ENCODE measurements at places on chromosomes 2 and 18. TPM values are rescaled to one million over a fixed set of nuclear protein-coding genes. Genes with fewer than 3 reads are reported as not detected.

Gene CDK15
- polyA plus RNA-seq: not detected

Gene TET3
- 2.9 TPM for polyA plus RNA-seq

Gene SNED1
- polyA plus RNA-seq: 0.41 TPM

Gene PROM2
- 1.4 TPM for polyA plus RNA-seq

Gene SNTG2
- polyA plus RNA-seq: 1.0 TPM

Gene NLRC4
- 1.3 TPM for polyA plus RNA-seq

Gene DUSP2
- polyA plus RNA-seq: 2.2 TPM

Gene ANKRD29
- polyA plus RNA-seq: 0.92 TPM

Gene PIEZO2
- 0.42 TPM for polyA plus RNA-seq

Gene OXER1
- 0.12 TPM for polyA plus RNA-seq

Gene SLC16A14
- polyA plus RNA-seq: 6.0 TPM

Gene ZSWIM2
- not detected for polyA plus RNA-seq

Gene ARHGAP28
- polyA plus RNA-seq: 19.5 TPM

Gene COL3A1
- 159 TPM for polyA plus RNA-seq

Gene TSPYL6
- polyA plus RNA-seq: not detected

Gene SYT4
- not detected for polyA plus RNA-seq

Gene C18orf63
- not detected for polyA plus RNA-seq

Gene SERPINB7
- 0.24 TPM for polyA plus RNA-seq

Gene COLEC11
- polyA plus RNA-seq: 5.1 TPM

Gene CAVIN2
- 1.0 TPM for polyA plus RNA-seq

Gene GAL3ST2
- not detected for polyA plus RNA-seq

Gene COX5B
- 801 TPM for polyA plus RNA-seq

Gene FN1
- polyA plus RNA-seq: 164 TPM

Gene REG3G
- not detected for polyA plus RNA-seq

Gene SCN9A
- polyA plus RNA-seq: 1.4 TPM

Gene MEIS1
- polyA plus RNA-seq: 121 TPM

Gene FEZ2
- 10.8 TPM for polyA plus RNA-seq

Gene CNTNAP5
- polyA plus RNA-seq: not detected

Gene C2orf49
- 31.3 TPM for polyA plus RNA-seq

Gene CPS1
- 230 TPM for polyA plus RNA-seq

Gene WIPF1
- polyA plus RNA-seq: 18.3 TPM

Gene MARS2
- 8.4 TPM for polyA plus RNA-seq

Gene GPR155
- polyA plus RNA-seq: 8.5 TPM

Gene TUBA4B
- polyA plus RNA-seq: not detected

Gene PIK3C3
- polyA plus RNA-seq: 29.6 TPM

Gene ANKRD23
- polyA plus RNA-seq: 2.5 TPM

Gene ERFE
- polyA plus RNA-seq: 2.0 TPM

Gene FSIP2
- polyA plus RNA-seq: 6.4 TPM

Gene TOGARAM2
- polyA plus RNA-seq: not detected

Gene LCLAT1
- polyA plus RNA-seq: 25.5 TPM

Gene GNLY
- polyA plus RNA-seq: not detected

All from cardiac muscle cell (in vitro differentiated cells and primary cell).